ENCODE measurements at places on chromosomes 5 and 9.

- no peak for DNase-seq
Observed at GRCh38 chr9:120363697-120364096, 216.3 kb downstream of the CDK5RAP2 start.

DNA sequence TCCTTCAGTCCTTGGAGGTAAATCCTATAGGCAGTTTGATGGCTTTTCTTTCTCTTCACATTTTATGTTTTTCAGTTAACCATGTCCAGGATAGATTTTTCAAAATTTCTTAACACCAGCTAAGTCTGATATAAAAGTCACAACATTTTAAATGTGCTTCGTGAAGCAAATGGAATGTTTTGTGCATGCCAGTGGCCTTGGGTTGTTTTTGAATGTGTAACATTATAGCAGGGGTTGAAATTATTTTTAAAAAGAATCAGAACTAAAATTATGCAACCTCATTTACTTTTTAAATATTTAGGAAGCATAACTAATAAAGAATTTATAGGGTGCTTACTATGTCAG is 201.1 kb downstream of the ARHGEF28 start:
- DNase-seq, result no peak

GRCh38 chr5:172860520-172861443 is 26.7 kb downstream of the ERGIC1 start:
- no peak for DNase-seq

- DNase-seq, result no peak
Observed at GRCh38 chr9:127586537-127586936, 25.5 kb upstream of the STXBP1 start.

DNA sequence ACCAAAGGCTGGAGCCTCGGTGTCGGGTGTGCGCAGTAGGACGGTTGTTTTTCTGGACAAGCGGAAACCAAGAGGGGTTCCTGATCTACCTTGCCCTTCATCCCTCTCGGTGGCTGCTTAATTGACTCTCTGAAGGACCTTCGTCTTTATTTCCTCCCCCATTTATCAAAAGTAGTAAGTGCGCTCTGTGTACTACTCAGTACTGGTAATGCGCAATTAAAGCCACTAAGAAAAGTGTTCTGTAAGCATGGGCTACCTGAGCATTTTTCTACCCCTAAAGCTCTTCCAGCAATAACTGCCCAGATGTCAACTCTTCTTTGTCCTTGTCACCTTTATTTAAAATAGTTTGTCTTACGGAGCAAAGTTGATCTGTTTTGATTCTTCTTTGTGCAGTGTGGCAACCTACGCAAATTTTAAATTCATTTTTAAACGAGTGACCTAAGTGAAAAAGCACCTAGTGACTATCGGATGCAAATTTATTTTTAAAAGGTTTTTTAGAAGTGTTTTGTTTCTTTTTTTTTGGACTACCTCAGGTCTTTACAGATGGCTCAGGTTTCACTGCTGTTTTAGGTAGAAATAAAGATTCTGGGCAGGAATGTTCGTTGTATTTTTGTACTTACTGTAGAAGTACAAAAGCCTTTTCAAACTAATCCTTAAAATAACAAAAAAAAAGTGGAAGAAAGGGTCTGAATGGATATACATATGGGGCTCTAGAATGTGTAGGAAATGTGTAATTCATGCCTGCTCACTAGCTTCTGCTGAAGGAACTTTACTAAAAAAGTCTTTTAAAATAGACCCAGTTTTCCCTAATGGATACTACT is 2.0 kb downstream of the JMY start:
- no peak for DNase-seq

DNA sequence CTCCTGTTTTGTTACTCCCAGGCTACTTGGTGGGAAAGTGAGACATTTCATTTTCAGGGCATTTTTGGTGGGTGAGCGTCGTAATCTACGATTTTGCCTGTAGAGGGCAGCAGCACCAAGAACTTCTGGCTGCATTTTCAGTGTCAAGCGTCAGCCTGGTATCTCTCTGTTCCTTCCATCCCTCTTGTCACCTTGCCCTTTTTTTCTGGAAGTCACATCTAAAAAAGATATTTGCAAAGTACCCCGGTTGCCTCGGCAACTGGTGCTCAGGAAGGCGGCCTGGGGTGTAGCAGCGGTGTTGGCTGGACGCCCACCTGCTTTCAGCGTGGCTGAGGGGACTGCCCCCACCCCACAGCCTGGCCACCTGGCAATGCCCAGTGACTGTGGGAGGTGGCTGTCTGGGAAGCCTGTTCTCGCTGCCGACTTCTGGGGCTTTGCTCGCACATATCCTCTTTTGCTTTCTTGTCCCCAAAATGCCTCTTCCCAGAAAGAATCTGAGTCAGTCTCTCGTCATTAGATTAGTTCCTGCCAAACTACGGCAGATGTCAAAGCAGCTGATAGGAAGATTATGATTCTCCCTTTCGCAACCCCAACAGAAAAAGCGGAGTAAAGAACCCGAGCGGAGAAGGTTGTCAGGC is 84.5 kb downstream of the ACER2 start:
- peak; percentile 39 for DNase-seq

- no peak for DNase-seq
Observed at GRCh38 chr5:66516550-66516949, 79.6 kb upstream of the MAST4 start.

GRCh38 chr5:81838307-81838906 is 87.5 kb upstream of the SSBP2 start:
- DNase-seq, result no peak

GRCh38 chr9:8733131-8733954 is 933.8 kb upstream of the DMAC1 start:
- DNase-seq, result peak; percentile 12

GRCh38 chr5:159511570-159511969 is 181.3 kb upstream of the IL12B start:
- no peak for DNase-seq

DNA sequence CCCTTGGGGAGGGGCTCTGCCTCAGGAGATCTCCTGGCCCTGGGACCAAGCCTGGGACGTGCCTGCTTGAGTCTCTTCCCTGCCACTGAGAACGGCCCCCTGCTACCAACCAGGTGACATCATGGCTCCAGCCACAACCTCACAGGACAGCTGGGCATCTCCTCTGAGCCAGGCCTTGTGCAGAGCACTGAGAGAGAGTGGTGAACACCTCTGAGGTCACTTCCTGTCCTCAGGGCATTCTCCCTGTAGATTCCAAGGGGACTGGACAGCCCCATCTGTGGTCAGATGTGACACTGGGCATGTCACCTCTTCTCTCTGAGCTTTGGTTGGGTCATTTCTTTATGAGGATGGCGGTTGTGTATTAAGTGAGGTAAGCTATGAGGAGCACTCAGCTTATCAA is 172.0 kb downstream of the MELK start:
- DNase-seq, result no peak
